ENCODE measurements at places on chromosomes 7 and 10. TPM values are rescaled to one million over a fixed set of nuclear protein-coding genes. Genes with fewer than 3 reads are reported as not detected.

- peak overlapping the region; percentile 72 for H3K4me3 ChIP-seq
- peaks cover 4% of the 10 kb centered on the region for H3K36me3 ChIP-seq
- DNase-seq = no peak
- peaks cover 15% of the 10 kb centered on the region for H3K4me1 ChIP-seq
- H3K27me3 ChIP-seq = no peaks in the 10 kb centered on the region
- H3K27ac ChIP-seq = peak overlapping the region; percentile 44
Measured at GRCh38 chr7:99579956-99580777, 17.9 kb upstream of the TMEM225B start.

GRCh38 chr10:9012312-9012711, 957.8 kb downstream of the GATA3 start:
- H3K4me3 ChIP-seq = no peak overlapping the region
- DNase-seq = no peak
- no peaks in the 10 kb centered on the region for H3K4me1 ChIP-seq
- H3K36me3 ChIP-seq = no peaks in the 10 kb centered on the region
- H3K27ac ChIP-seq = no peak overlapping the region

Gene IMPDH1
- total RNA-seq = 72.1 TPM

Gene MCM10
- 0.17 TPM for total RNA-seq

All from esophagus muscularis mucosa (tissue), 4 donors.